ENCODE measurements at places on chromosomes 16 and 17.
A peak's percentile ranks its signal among the peaks of the same experiment; 100 is the strongest.

GRCh38 chr16:83040174-83040573 lies 413.4 kb downstream of the CDH13 start:
- no peak for DNase-seq

GRCh38 chr17:82878527-82878926 lies 38.7 kb upstream of the ZNF750 start:
- DNase-seq = no peak

DNA sequence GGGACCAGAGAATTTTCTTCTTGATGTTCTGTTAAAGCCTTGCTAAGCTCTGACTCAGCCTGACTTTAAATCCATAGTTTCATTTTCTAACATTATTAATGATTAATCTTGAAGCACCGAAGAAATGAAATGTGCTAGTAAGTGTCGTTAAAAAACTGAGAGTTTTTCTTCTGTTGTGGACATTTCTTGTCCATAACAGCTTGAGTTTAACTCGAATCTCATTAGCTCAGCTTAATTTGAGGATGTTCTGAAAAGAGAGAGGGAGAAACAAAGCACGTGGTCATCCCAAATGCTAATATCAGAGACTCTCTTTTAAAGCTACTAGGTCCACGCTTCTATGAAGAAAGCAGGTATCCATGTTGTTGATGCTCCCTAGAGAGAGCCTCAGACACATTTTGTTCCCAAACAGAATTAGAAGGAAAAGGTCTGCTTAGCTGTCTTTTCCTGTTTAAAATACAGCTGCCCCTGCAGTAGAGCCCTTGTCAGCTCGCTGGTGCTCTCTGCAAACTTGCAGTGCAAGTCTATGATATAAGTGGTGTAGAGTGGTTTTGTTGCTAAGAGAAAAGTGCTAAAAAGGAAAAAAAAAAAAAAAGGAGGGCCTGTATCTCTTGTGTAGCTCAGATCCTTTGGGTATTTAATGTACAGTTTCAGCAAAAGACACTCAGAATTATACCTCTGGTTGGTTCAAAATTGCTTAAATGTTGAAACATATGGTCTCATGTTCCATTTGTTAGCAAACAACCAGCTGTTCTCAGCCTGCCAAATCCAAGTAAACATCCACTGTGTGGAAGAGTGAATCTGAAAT lies 191.1 kb upstream of the TBX2 start:
- DNase-seq = no peak

DNA sequence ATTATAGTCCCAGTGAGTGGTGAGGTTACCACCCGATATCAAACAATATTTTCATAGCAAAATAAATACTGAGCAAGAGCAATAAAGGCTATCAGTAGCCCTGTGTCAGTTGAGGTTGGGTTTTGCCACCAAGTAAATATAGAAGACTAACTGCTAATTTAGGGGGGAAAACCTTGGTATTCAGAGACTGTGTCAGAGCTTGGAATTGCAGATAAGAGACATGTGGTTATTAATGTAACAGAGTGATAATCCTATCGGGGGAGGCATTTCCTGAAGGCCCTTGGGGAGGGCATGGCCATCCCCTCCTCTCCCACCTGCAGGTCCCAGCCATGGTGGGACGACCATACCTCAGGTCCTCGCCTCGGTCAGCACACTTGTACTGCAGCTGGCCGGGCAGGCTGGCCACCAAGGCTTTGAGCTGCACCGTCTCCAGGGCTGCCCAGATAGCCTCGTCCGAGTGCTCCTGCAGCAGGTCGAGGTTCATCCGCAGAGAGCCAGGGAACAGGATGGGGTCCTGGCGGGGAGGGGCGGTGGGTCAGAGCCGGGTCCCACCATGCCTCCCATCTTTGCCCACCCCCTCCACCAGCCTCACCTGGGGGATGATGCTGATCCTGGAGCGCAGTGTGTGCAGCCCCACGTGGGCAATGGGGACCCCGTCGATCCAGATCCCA lies 68.9 kb downstream of the ABCC6 start:
- no peak for DNase-seq

DNA sequence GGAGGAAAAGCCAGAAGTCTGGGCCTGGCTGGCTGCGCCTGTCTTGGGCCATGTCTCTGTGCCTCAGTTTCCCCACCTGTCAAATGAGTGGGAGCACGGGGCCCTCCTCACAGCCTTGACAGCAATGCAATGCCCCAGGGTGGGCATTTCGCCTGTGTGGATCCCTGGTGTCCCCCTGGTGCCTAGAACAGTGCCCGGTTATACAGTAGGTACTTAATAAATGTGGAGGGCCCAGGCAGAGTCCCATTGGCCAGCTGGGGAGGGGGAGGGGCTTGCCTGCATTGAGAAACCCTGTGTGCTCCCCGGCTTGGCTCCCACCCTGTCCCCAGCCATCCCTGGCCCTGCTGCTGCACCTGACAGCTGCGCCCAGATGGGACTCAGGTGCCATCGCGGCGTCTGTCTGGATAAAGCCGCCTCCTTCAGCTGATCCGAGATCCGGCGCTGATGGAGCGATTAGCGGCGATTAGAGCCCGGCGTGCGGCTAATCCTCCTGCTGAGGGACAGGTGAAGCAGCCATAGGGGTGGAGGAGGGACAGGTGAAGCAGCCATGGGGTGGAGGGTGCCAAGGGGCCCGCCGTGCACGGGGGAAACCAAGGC lies 12.4 kb downstream of the ZFPM1 start:
- DNase-seq = no peak

DNA sequence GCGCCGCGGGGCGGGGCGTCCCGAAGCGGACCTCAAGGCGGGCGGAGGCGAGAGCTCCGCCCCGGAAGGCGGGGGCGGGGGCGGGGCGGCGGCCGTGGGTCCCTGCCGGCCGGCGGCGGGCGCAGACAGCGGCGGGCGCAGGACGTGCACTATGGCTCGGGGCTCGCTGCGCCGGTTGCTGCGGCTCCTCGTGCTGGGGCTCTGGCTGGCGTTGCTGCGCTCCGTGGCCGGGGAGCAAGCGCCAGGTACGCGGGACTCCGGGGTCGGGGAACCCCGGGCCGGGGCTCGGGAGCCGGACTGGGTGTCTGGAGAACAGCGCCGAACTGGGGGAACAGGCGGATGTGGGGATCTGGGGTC lies at the start of gene TNFRSF12A:
TNFRSF12A (plus strand) TSS at position 122 of the 357 bp plus-strand sequence; CDS start at position 152, 30 bp downstream.
- peak; percentile 90 for DNase-seq

DNA sequence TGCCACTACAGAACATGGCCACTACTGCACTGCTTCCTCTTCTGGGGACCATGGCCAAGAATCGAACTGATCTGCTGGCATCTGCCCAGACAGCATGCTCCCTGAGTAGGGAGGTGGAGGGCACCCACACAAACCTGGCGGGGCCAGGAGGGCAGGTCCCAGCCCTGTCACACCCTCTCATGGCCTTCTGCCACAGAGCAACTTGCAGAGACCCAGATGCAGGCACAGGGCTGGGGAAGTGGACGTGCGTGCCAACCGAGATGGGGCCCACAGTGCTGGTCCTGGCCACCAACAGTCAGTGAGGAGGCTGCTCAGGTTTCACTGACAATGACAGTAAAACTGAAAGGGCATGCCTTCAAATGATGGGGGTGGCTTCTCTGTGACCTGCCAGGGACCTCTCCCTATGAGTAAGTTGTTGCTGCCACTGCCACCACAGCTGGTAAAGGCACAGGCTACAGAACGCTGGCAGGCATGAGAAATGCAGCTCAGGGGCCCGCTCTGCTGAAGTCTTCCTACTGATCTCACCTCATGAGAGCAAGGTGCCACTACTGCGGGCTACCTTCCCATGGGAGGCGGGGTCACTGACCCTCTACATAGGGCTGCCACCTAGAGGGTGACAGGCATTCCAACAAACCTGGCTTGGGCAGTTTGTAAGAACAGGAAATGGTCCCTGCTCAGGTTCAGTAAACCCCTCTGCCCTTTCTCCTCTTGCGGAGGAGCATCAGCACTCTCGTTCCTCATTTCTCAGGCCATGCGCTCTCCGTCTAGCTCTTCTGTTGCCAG lies 15.5 kb downstream of the HIC1 start:
- DNase-seq = no peak

DNA sequence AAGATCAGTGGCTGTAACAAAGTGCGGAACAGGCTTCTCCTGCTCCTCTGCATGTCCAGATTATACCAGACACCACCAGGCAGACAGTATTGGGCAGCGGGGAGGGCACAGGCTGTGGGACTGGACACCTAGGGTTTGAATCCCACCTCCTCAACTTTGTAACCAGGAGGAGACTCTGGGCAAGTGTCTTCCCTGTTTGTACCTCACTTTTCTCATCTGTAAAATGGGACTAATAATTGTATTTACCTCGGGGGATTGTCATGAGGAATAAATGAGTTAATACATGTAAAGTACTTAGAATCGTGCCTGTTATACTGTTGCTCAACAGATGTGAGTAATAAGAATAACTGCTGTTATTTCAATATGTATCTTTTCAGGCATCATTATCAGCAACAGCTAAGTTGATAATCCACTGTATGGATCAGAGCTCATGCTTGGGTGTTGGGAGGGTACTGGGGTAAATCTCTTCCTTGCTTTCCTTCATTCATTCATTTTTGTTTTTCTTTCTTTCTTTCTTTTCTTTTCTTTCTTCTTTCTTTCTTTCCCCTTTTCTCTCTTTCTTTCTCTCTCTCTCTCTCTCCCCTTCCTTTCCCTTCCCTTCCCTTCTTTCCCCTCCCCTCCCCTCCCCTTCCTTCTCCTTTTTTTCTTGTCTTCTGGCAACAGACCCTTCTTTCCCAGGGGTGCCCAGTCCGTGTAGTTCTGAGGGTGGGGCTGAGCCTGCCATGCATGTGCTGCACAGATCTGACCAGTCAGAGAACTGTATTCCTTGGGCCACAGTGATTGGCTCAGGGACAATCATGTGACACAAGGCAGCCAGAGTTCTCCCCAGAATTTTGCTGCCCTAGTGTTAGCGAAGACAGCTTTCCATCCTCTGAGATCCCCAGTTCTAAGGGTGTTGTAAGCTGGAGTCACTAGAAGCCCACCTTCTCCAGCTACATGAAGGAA lies 25.3 kb upstream of the BRD7 start:
- DNase-seq = no peak

DNA sequence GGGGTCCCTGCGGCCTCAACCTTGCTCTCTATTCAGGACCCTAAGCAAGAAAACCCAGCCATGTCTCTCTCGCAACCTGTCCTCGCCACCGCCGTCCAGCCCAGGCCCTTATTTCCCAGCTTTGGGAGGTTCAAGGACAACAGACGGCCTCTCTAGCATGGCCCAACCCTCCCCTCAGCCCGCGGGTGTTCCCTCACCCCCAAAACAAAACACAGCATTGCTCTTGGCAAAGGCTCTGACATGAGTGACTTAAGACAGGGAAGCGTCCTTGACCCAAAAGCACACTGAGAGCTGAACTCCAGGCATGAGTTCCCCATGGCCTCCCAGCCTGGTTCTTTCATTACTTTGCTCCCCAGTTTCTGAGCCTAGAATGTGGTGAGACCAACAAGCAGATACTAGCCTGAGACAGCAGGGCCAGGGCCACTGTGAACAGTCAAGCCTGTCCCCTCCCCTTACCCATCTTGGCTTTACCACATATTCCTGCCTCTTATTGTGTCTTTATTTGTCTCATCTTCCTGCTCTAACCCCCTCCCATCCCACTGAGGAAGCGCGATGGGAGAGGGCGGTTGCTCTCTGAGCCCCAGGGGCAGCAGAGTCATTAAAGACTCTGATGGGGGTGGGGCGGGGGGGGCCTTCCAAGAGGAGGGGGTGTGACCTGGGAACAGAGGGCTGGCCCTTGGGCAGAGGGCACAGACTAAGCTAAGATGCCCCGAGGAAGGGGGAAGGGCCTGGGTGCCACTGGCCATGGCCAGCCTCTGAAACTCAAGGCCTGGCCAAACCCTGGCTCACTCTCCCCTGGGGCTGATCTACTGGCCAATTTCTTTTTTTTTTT lies 11.8 kb downstream of the SREBF1 start:
- DNase-seq = no peak

GRCh38 chr17:44556166-44556831 lies 985 bp upstream of the FZD2 start:
- peak; percentile 66 for DNase-seq

GRCh38 chr17:45841186-45841585 lies 3.5 kb upstream of the SPPL2C start:
- no peak for DNase-seq

GRCh38 chr17:40224718-40225550 lies 5.8 kb downstream of the WIPF2 start:
- no peak for DNase-seq

DNA sequence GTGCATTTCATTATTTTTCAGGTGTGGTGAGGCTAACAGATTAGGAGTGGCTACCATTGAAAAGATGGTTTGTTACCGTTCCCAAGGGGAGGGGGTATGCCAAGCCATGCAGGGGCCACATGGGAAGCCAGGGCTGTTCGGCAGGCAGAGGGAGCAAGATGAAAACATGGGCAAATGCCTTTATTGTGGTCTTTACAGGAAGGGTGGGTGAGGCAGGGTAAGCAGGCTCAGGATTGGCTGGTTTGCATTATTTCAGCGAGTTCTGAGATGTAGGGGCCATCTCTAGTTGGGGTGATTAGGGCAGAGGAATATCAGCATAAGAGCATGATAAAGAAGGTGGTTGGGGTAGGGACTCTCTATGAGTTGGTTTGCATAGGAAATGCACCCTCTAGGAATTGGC lies 117.6 kb downstream of the CCT6B start:
- no peak for DNase-seq

GRCh38 chr16:47590472-47590871 lies 129.3 kb downstream of the PHKB start:
- DNase-seq = no peak

- no peak for DNase-seq
Observed at GRCh38 chr17:53527473-53527872, 295.3 kb upstream of the KIF2B start.

DNA sequence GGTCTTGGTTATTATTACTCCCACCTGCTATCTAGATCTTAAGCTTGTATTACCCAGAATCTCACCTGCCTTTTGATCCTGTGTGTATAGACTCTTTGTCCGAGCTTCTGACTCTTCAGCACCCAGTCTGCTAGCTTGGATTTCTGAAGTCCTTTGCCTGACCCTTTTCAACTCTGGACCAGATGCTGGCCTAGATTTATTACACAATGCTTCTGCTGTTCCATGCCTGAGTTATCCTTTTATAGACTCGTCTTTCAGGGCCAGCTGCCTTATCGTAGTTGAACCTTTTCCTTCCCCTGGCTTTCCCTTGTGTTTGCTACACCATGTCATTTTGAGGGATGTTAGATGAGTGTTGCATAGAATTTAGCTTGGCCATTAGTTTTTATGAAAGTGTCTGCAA lies 32.6 kb downstream of the RHOT1 start:
- no peak for DNase-seq

Data from RKO (cell line).